Stimulated activated naive CD4-positive, alpha-beta T cell (primary cell): ENCODE measurements at places on chromosomes 6 and 20.

DNA sequence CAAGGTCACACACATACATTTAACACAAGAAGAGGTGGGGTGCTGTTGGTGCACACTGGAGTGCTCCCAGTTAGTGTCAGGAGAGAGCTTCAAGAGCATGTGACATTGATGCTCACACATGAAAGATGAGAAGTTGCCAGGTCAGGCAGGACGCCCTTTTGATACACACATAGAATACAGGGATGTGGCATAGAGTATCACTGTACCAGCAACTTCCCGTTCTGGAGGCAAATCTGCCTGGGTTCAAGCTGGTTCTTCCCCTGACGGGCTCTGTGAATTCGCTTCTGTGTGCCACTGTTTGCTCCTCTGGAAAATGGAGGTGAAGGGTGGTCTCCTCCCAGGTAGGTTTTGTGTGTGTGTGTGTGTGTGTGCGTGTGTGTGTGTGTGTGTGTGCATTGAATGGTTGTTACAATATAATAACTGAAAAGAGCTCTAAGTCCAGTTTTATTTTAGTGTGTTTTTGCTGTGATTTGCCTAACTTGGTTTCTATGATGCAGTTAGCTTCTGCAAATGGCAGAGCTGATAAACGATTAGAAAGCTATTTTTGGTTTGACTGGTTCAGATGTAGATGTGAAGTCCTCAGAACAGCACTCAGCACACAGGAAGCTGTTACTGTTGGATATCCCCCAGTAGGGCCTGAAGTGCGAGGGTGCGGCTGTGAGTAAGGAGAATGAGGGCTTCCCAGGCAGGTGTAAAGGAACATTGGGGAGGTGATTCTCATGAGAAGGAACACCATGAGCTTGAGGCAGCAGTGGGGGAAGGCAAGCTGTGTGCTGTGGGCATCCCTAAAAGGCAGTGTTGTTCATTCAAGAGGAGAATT, 53.4 kb downstream of the HIVEP1 start:
- no peak for DNase-seq

DNA sequence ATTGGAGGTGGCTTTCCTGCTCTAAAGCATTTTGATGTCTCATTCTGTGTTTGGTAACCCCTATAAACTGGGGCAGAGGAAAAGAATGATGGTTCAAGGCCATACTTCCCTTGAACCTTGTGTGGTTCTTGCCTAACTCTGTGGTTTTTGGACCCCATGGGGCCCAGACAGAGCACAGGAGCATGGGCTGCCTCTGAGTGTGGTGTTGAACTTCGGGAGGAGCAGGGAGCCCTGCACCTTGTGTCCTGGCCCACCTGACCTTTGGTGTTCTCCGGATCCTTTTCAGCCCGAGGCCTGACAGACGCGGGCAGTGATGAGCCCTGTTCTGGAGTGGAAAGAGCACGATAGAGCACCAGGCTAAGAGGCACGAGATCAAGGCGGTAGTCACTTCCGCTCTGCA, 18.8 kb downstream of the TMEM74B start:
- DNase-seq, result no peak

DNA sequence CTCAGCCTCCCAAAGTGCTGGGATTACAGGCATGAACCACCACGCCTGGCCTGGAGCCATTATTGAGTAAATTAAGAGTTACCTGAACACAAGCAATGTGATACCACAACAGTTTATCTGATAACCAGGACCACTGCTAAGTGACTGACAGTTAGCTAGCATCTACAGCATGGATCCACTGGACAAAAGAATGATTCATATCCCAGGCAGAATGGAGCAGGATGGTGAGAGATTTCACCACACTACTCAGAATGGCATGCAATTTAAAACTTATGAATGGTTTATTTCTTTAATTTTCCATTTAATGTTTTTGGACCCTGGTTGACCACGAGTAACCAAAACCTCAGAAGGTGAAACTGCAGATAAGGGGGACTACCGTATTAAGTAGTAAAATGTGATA, 48.6 kb downstream of the RALGAPA2 start:
- no peak for DNase-seq

DNA sequence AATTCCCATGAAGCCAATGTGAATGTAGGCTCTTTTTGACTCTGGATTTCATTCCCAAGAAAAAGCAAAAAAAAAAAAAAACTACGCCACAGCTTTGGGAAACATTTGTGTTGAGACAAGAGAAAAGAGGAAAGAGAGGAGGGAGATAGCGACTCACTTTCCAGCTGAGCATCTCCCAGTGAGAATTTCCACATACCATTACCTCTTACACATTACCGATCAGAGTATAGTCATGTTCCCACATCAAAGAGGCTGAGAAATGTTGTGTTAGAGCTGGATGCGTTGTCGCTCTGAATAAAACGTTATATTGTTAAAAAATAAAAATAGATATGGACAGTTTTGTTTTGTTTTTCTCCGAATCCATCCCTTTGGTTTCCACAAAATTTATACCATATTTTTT, 1019.3 kb upstream of the ADGRB3 start:
- no peak for DNase-seq

DNA sequence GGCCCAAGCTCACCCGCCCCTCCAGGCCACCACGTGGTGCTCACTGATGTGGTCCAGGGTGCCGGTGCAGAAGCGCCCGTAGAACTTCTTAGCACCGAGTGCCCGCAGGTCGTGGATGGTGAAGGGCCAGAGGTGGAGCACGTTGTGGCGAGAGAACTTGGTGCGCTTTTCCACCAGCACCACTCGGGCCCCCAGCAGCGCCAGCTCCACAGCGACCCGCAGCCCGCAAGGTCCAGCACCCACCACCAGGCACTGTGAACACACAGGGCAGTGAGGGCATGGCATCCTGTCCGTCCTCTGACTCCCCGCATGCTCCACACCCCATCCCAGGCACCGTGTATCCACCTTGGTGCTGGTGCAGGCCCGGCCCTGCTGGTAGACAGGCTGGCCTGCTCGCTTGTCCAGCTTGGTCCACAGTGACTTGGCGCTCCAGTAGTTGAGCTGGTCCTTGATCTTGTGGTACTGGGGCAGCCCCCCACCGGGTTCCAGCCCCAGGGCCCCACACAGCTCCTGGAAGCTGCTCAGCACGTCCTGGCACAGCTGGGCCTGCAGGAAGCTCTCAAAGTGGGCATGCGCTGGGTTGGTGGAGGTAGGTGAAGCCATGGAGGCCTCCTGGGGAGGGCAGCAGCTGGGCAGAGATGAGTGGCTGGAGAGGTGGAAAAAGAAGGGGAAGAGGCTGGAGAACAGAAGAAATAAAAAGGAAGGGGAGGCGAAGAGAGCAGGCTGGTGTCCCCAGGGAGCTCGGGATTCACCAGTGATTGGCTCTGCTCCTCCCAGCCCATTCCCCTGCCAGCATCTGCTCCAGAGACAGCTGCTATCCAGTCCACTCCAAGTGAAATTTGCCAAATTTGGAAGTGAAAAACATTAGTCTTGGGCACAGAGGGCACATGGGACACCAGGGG, 1.7 kb downstream of the MICAL1 start:
- DNase-seq, result no peak

DNA sequence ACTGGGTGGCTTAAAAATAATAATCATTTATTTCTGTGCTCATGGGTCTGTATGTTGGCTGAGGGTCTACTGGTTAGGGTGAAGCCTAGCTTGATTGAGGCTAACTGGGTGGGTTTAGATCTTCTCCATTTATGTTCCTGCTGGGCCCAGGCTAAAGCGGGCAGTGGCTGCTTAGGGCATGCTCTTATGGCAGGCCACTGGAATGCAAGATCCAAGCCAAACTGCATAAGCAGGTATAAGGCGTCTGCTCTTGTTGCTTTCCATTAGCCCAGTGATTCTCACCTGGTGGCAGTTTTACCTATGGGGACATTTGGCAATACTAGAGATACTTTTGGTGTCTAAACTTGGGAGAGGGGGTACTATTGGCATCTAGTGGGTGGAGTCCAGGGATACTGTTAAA, 44.5 kb downstream of the QKI start:
- DNase-seq, result no peak

GRCh38 chr20:41063442-41063841, 34.8 kb downstream of the TOP1 start:
- DNase-seq, result no peak

DNA sequence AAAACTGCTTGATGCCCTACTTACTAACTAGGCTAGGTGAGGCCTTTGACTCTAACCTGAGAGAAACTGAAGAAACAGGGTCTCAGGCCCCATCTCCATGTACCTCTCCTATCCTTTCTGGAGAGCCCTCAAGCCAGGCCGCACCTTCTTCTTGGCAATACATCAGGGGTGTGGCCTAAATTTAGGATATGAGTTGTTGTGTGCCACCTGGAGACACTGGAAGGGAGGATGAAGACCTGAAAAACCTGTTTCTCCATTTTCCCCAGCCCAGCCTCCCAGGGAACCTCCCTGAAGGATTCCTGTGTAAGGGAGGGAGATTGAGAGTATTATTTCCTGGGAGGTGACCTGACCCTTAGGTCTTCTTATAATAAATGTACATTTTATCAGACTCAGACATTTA, 3.1 kb downstream of the LY6G6D start:
- no peak for DNase-seq

DNA sequence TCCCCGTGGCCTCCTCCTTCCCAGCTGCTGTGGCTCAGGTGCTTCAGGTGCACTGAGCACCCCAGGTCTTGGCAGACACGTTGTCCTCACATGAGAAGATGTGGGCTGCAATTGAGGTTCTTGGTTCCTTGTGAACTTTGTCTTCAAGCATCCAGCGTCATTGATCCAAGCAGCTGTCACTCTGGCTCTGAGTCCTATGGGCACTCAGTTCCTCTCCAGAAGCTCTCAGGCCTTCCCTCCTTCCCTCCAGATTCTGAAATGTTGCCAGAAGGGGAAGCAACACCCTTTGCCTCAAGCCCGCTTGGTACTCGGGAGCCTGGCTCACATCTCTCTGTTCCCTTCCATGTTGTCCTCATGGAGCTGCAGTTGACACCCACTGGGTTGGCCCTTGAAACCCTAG, 8.4 kb upstream of the MRGBP start:
- no peak for DNase-seq

- DNase-seq, result no peak
These were observed 158.5 kb upstream of the ARID1B start for GRCh38 chr6:156618600-156619205.

DNA sequence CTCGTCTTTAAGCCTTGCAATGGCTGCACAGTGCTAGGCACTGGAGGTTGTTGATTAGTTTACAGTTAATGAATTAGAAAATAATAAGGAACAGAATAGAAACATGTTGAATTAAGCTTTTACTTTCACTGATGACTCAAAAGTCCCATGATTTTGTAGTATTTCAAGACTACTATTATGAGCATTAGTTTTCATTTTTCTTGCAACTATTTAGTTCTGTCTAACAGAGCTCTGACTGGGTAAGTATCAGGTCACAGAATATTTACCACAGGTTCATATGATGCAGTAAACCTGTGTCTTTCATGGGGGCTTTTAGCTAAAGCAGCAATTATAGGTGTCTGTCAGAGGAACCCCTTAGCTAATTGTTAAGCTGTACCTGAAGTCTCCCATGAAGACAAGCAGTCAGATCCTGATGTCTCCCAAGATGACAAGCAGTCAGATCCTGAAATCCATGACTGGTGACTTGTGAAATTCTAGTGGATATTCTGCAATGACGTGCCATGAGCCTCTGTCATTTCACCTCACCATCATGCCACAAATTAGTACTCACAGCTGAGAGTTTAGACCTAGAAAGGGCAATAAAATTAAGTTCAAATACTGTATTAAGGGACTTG, 8.2 kb upstream of the GPR31 start:
- no peak for DNase-seq

- DNase-seq, result no peak
These were observed 174.8 kb downstream of the IBTK start for GRCh38 chr6:82072751-82073150.

DNA sequence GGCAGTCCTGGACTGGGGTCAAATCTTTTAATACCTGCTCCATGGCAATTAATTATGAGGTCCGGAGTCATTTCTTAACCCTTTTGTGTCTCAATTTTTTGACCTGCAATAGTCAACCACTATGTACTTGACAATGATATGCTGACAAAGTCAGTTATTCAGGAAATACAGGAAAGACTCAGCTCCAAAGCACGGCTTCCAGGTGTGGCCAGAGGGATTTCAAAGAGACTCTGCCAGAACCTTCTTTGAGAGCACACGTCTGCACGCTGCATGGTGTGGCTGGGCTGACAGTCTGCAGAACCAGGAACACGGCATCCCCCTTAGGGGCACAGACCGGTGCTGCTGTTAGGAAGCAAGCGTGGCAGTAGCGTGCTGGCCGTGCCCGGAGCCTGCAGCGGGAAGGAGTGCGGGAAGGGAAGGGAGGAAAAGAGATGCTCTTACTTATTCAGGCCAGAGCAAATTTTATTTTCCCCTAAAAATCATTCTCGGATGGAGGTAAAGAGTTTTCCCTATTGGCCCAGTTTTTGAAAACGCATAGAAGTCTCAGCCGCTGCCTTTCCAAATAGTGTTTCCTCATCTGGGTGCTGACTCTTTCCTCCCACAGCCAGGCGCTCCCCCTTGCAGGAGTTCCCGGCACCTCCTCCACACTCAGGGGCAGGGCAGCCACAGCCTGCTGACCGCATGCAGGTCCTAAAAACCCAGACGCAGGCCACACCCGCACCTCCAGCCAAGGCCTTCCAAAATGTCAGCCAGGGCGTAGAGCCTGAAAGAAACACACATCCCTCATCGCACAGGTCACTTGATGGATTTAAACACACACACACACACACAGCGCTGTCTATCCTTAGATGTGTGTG, 187.4 kb upstream of the SNX9 start:
- no peak for DNase-seq

DNA sequence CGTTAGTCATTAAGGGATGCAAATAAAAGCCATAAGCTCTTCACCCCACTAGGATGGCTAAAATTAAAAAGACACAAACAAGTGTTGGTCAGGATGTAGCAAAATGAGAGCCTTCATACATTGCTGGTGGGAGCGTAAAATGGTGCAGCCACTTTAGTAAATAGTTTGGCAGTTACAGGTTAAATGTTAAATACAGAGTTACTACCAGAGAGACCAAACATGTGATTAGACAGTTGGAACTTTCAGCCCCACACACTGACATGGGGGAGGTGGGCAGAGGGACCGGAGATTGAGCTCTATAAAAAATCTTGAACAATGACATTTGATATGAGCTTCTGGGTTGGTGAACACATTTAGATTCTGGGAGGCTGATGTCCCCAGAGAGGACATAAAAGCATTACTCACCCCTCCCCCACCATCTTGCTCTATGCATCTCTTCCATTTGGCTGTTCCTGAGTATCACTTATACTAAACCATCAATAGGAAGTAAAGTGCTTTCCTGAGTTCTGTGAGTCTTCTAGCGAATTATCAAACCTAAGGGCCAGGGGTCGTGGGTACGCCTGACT, 20.4 kb upstream of the ZNF318 start:
- DNase-seq, result no peak

GRCh38 chr6:90194371-90194841, 102.2 kb downstream of the BACH2 start:
- no peak for DNase-seq

DNA sequence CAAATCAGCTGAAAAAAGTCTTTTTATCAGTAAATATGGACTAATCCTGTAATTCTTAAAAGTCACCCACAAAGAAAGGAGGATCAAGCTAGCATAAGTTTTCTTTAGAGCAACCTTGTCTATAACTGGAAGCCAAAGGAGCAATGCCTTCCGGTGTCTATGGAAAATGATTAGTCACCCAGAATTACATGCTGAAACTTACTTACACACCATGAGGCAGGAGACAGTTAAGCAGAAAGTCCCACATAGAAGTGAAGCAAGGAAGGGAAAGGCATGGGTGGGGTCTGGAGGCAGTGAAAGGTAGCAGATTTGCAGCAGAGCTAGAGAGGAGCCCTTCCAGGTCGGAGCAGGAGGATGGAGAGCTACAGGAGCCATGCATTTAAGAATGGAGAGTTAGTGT, 153.7 kb upstream of the RIPOR2 start:
- DNase-seq, result no peak

- peak; percentile 84 for DNase-seq
These were observed at the start of gene RING1 for GRCh38 chr6:33208091-33208967. Gene RING1 (plus strand): TSS chr6:33208500. CDS start chr6:33208823, 323 bp downstream.

- no peak for DNase-seq
These were observed 49.8 kb downstream of the PHACTR1 start for GRCh38 chr6:12766365-12766764.
